Renal cortical epithelial cell (primary cell): ENCODE measurements at places on chromosomes 11 and 22.

- DNase-seq = no peak
Measured at GRCh38 chr11:124823512-124824376, 23.5 kb upstream of the MSANTD2 start.

- DNase-seq = no peak
Measured at GRCh38 chr11:17379383-17380180, 8.9 kb downstream of the KCNJ11 start.

- no peak for DNase-seq
Measured at GRCh38 chr11:32426819-32427615, 8.3 kb downstream of the WT1 start.

GRCh38 chr11:2128130-2128510, 11.1 kb downstream of the IGF2 start:
- DNase-seq = no peak
